Smooth muscle cell of the pulmonary artery (primary cell): ENCODE measurements at places on chromosomes 2 and 18. TPM values are rescaled to one million over a fixed set of nuclear protein-coding genes. Genes with fewer than 3 reads are reported as not detected.

Gene TCF23
- total RNA-seq = not detected in 2 replicates

Gene VIT
- total RNA-seq = 2.0 and 8.9 TPM in 2 replicates

Gene FEV
- not detected in 2 replicates for total RNA-seq

Gene ARHGEF4
- total RNA-seq = 4.7 and 13.2 TPM in 2 replicates

Gene DUSP19
- 4.3 and 7.6 TPM in 2 replicates for total RNA-seq

Gene ZNF396
- 1.9 and 3.5 TPM in 2 replicates for total RNA-seq

Gene CDH2
- 84.8 and 368 TPM in 2 replicates for total RNA-seq

Gene EFEMP1
- total RNA-seq = 3,446 and 3,873 TPM in 2 replicates

Gene MOCOS
- 5.6 and 16.6 TPM in 2 replicates for total RNA-seq

Gene OR6B2
- not detected in 2 replicates for total RNA-seq

Gene CRYBA2
- not detected in 2 replicates for total RNA-seq

Gene LYPD6B
- 0.10 and 0.20 TPM in 2 replicates for total RNA-seq

Gene TXNDC2
- not detected in 2 replicates for total RNA-seq

Gene RAB11FIP5
- total RNA-seq = 59.6 and 81.0 TPM in 2 replicates

Gene GKN1
- not detected in 2 replicates for total RNA-seq
